ENCODE measurements at places on chromosomes 13 and 19. TPM values are rescaled to one million over a fixed set of nuclear protein-coding genes. Genes with fewer than 3 reads are reported as not detected.

NKPD1 gene
- total RNA-seq: not detected

KIR2DL3 gene
- total RNA-seq: not detected

LRRC4B gene
- 0.53 TPM for total RNA-seq

SOX1 gene
- total RNA-seq: not detected

KIR3DL1 gene
- not detected for total RNA-seq

GPR42 gene
- not detected for total RNA-seq

LILRB1 gene
- 2.6 TPM for total RNA-seq

ZNF99 gene
- not detected for total RNA-seq
